GM20000 (cell line): ENCODE measurements at places on chromosomes 5 and 9.

DNA sequence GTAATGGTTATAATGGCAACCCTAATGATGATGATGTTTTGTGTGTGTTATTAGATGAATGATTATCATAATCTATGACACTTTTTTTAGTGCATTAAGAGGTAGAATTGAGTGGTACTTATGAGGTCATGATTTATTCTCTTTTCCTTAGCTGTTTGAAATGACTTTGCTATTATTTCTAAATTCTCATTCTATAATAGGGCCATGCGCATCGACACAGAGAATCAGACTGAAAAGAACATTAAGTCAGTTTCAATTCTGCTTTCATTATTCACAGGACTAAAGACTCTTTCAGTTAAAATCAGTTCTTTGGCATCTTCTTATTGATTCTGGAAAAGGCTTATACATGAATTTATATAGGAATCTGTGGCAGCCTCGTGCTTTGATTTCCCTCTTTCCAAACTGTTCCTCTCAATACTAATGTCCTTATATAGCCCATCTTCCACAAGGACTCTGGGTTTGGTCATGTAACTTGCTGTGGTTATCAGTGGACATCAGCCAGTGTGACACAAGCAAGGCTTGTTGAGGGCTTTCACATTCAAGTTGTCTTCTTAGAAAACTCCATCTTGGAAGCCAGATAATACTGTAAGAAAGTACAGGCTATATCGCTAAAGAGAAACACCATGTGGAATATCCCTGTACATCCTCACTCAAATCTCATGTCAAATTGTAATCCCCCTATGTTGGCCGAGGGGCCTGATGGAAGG lies 140.3 kb upstream of the CHD1 start:
- DNase-seq, result peak; percentile 17

DNA sequence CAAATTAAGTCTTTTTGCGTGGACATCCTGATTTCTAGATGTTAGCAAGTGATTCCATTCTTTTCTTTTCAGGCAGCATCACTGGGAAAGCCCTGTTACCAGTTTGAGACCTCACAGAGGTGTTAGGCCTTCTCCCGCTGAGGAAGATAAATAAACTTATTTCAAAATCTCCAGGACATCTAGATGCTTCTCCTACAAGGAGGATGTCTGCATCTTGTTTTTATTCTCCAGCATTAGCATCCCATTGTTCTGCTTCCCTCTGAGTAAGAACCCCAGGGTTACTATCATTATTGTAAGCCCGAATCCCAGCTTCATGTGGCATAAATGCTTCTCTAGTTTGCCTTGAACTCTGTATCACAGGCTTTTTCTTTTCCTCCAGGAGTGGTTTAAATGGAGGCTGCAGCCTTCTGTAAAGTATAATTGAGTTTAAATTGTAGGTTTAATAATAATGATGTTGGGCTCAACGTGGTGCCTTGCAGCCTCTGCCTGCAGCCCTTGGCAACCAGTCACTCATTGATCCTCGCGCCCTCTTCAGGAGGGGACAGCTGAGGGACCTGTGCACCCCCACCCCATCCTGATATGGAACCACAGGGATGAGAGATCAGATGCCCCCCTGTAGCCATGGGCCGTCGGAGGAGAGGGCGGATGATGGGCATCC lies 114.9 kb downstream of the PDZD2 start:
- no peak for DNase-seq

DNA sequence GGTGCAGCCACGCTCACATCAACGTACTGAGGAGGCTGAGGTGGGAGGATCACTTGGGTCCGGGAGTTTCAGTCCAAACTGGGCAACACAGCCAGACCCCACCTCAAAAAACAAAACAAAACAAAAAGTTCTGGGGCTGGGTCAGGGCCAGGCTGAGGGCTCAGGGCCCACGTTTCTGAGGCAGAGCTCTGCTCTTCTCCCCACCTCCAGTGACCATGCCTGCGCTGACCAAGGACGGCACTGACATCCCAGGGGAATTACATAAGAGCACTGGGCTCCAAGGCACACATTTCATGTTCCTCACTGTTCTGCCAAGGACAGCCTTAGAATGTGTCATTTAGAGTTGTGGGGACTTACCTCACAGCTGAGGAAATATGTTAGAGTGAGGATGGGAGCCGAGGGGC lies 40.4 kb upstream of the TESK1 start:
- no peak for DNase-seq

- DNase-seq, result no peak
Observed at GRCh38 chr5:148147415-148147814, 20.9 kb upstream of the SPINK14 start.

- peak; percentile 78 for DNase-seq
Observed at GRCh38 chr9:113876151-113876992, at the start of gene ZNF618. TSS of gene ZNF618 (plus strand) at chr9:113876309. CDS start at chr9:113876381, 72 bp downstream.

GRCh38 chr9:87405677-87406542 lies 91.8 kb upstream of the DAPK1 start:
- no peak for DNase-seq

DNA sequence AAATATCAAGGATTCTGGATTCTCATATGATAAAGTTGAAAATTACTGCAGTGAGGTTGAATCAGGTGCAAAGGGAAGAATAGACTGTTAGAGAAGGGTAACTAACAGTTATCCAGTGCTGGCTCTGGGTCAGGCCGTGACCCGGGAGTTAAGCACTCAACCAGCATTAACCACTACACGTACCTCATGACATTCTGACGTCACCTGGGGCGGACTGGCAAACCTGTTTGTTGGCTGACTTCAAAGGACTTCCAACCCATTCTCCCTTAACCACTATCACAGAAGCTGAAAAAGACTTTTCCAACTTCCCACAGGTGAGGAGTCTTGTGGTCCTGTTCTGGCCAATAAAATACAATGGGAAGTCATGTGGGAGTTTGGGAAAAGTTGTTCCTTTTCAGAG lies 268.9 kb downstream of the ENC1 start:
- DNase-seq, result no peak

DNA sequence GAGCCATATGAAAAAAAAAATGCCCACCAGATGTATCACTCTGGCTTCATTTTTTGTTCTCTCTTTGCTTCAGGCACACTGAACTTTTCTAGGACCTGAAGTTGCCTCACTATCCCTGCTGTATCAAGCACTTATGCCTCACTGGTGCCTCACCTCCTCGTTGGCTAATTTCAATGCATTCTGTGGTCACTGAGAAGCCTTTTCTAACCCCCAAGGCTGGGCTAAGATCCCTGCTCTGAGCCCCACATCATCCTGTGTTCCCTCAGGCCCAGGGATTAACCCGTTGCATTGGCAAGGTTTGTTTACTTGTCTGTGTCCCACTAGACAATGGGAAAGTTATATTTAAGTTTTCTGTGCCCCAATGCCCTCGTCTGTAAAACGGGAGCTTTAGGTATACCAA lies 362.7 kb downstream of the OSTF1 start:
- no peak for DNase-seq

GRCh38 chr5:124584991-124585715 lies 161.3 kb downstream of the ZNF608 start:
- no peak for DNase-seq

DNA sequence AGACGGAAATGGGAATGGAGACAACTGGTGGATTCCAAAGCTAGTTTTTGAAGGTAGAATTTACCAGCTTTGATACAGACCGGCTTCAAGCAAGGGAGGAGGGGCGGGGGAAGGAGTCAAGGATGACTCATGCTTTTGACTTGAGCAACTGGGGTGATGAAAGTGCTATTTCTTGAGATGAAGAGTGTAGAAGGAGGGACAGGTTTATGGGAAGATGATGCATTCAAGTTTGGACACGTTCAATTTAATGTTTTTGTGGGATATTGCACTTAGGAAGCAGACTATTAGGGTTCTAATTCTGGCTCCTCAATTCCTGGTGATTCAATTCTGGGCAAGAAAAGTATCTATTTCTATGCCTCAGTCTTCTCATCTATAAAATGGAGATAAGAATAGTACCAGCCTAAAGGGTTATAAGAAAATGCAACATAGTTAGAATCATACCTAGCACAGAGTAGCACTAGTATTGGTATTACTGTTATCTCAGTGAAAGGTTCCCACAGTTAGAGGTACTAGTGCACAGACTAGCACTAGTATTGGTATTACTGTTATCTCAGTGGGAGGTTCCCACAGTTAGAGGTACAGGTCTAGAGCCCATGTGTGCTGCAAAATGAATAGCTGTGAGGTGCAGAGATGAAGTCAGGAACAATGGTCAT lies 4.6 kb downstream of the NIPAL4 start:
- peak; percentile 63 for DNase-seq

DNA sequence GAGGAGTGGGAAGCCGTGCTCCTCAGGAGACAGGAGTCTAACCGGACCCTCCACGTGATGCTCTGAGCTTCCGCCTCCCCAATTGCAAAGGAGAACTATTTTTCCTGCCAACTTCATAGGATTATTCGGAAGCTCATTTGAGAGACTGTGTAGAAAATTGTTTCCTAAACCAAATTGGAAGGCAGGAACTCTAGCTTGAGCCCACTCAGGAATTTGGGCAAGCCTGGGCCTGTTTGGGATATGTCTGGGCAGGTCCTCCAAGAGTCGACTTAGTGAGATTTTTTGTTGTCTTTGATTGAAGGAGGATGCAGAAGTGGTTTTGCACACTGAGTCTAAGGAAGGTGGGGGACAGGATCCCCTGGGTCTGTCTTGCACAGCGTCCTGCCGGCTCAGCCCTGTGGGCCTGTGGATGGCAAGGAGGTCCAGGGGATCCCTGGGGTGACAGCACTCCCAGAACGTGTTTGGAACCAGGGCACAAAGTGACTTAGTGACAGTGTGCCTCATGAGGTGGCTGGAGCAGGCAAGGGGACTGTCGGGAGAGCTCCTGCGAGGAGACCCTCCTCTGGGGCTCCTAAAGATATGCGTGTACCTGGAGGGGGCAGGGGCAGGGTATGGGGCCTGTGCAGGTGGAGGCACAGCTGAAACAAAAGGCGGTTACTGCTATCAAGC lies 283.3 kb downstream of the NSG2 start:
- DNase-seq, result no peak

DNA sequence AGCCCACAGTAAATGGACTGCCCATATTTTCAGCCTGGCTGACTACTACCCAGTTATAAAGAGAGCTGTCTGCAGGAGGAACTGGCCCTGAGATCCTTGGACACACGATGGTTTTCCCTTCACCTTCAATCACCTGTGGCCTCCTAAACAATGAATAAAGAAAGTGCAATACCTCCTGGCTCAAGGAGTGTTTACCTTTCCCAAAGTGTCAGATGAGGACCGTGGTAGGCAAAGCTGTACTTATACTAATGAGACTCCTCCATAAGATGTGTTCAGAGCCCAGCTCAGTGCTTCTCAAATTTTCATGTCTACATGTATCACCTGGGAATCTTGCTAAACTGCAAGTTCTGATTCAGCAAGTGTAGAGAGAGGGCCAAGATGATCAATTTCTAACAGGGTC lies 284.5 kb upstream of the VLDLR start:
- no peak for DNase-seq

DNA sequence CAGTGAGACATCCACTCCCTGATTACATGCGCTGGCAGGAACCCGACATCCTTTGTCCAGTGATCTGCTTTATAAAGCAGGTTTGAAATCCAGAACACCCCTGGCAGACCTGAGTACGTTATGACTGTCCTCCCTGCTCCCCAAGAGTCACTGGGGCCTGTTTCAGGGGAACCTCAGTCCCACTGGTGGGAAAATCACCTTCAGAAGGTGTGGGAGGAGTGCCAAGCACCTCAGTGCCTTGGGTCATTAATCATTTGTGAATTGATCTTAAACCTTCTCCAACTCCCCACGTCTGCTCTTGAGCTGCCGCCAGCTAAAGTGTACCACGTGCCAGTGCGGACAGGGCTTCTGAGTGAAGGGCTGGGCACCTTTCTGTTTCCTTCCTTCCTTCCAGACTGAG lies 16.2 kb downstream of the SLC6A3 start:
- no peak for DNase-seq

- DNase-seq, result no peak
Observed at GRCh38 chr5:6914347-6914746, 201.1 kb downstream of the TENT4A start.

- DNase-seq, result no peak
Observed at GRCh38 chr9:125815568-125815967, 68.4 kb downstream of the PBX3 start.

DNA sequence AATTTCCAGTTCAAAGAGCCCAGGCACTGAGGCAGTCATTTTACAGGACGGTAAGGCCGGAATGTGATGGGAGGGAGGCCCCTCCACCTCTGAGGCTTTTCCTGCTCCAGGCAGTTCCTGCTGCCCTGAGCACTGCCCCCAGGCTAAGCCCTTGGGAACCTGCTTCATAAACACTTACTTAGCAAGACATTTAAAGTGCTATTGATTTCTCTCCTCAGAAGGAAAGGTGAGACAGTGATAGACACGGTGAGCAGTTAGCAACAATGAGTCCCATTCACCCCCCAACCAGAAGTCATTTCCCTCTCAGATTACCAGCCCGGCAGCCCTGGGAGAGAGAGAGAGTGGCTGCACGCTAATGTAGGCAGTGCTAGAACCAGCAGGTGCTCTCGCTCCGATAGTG lies 462.5 kb downstream of the SPOCK1 start:
- no peak for DNase-seq

GRCh38 chr9:13478160-13478559 lies 198.7 kb upstream of the MPDZ start:
- DNase-seq, result no peak

DNA sequence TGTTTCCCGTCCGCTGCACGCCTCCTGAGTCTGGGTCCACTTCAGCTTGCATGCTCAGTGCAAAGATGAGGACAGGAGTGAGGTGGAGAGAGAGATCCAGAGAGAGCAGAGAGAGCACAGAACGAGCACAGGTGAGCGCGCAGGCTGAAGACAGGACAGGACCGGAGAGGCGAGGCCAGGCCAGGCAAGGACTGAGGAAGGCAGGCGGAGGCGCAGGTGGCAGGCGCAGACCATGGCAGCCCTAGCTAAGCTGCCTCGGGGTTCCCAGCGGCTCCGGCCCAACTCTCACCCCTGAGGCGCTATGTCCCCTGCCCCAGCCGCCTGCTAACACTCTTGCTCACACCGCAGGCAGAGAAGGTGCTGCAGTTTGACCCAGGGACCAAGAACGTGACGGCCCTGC lies 9.7 kb downstream of the GRIN1 start:
- no peak for DNase-seq

- no peak for DNase-seq
Observed at GRCh38 chr5:111952555-111952954, 195.6 kb upstream of the NREP start.

DNA sequence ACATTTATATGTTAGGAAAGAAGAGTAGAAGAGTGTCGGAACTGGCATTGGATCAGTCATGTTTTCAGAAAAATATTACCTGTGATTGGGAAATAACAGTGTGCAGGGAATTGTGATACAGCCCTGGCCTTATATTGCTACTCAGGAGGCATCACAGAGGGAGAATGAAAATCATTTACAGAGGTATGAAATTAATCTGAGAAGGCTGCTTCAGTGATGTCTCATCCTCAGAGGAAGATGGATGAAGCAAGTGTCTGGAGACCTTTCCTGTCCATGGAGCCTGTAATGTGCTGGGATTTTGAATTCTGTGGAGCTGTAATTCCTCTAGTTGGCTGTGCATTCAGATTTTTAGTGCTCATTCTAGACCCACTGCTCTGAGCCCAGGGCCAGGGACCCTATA lies 3.8 kb downstream of the ACTBL2 start:
- no peak for DNase-seq

- no peak for DNase-seq
Observed at GRCh38 chr9:132986640-132987620, 8.4 kb downstream of the GFI1B start.
